Activated T-helper 1 cell treated with anti-CD3 and anti-CD28 coated beads, Interleukin-12 subunit alpha, Interleukin-12 subunit beta, Interleukin-2, Interleukin-4 antibody, amounts not matched to agents 30 ng/mL and 10 ng/mL and 1 ng/mL, durations not matched to agents 14 hours and 24 hours and 36 hours (primary cell): ENCODE measurements at places on chromosomes 1 and 21. TPM values are rescaled to one million over a fixed set of nuclear protein-coding genes. Genes with fewer than 3 reads are reported as not detected.

- DNase-seq, result no peak
- no peak overlapping the region for H3K4me3 ChIP-seq
- no peak overlapping the region for H3K27ac ChIP-seq
- H3K36me3 ChIP-seq, result no peaks in the 10 kb centered on the region
These were observed 162.9 kb upstream of the GJB5 start for GRCh38 chr1:34591751-34592629.

Gene ERG
- total RNA-seq, result not detected in 2 replicates

Gene GUCA2A
- not detected in 2 replicates for total RNA-seq

- DNase-seq, result no peak
- no peak overlapping the region for H3K4me3 ChIP-seq
- no peaks in the 10 kb centered on the region for H3K36me3 ChIP-seq
- peaks cover 4% of the 10 kb centered on the region for H3K27me3 ChIP-seq
- peaks cover 15% of the 10 kb centered on the region for H3K4me1 ChIP-seq
- no peak overlapping the region for H3K27ac ChIP-seq
These were observed 1.2 kb downstream of the CROCC start for GRCh38 chr1:16922885-16923431.

- H3K4me3 ChIP-seq, result no peak overlapping the region
- H3K4me1 ChIP-seq, result no peaks in the 10 kb centered on the region
- peaks cover 2% of the 10 kb centered on the region for H3K27me3 ChIP-seq
These were observed 474.3 kb upstream of the CAMK1G start for GRCh38 chr1:209109001-209109785.

Gene COX20
- total RNA-seq, result 27.4 and 27.6 TPM in 2 replicates

DNA sequence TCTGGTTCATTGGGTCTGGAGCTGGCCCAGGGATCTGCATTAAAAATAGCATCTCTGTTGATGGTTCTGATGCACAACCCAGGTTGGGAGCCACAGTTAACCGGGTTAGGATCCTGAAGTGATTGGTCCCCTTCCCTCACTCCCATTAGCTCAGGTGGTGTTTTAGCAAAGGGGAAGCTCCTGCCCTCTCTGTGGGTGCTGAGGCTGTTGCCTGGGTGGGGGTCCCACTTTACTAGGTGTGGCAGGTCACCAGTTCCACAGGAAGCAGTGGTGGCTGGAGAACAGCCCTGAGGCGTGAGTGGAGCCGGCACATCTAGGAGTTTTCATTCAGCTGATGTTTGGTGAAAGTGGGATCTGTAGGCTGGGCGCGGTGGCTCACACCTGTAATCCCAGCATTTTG, 86.5 kb downstream of the MAN1C1 start:
- no peak for DNase-seq
- H3K36me3 ChIP-seq, result no peaks in the 10 kb centered on the region
- peaks cover 21% of the 10 kb centered on the region for H3K4me1 ChIP-seq
- H3K27ac ChIP-seq, result no peak overlapping the region

Gene ITLN2
- total RNA-seq, result not detected in 2 replicates

DNA sequence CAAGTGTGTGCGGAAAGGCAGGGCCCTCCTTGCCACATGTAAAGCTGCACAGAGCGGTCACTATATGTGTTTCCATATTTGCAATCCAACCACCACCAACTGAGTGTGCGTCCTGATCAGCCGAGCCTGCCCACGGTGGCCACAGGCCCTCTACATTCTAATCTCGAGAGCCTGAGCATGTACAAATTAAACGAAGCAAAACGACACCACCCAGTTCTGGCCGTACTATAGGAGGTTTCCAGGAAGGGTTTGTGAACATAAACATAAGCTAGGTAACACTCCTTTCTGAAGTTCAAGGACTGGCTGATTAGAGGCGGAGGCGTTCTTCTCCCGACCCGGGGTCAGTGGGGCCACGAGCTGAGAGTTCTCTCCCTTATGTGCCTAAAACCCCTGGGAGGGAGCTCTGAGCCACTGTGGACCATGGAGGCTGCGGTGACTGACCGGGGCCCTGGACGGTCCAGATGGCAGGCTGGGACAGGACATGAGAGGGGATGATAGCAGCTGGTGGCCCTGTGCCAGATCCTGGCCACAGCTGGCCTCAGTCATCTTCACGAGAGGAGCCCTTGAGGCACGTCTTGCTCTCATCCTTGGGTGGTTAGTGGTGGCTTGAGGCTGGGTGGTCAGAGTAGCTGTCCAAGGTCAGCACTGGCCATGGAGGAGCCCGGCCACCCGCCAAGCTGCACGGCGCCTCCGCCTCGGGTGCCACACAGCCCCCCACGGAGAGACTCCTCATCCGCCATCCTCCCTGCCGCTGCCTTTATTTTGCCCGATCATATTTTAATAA, 39.1 kb upstream of the TRAPPC10 start:
- H3K4me3 ChIP-seq, result no peak overlapping the region
- peaks cover 10% of the 10 kb centered on the region for H3K4me1 ChIP-seq
- H3K27ac ChIP-seq, result no peak overlapping the region
- H3K36me3 ChIP-seq, result peaks cover 19% of the 10 kb centered on the region
- H3K27me3 ChIP-seq, result no peaks in the 10 kb centered on the region
